ENCODE measurements at places on chromosomes 13 and 19. TPM values are rescaled to one million over a fixed set of nuclear protein-coding genes. Genes with fewer than 3 reads are reported as not detected.

ZNF613 gene
- 9.6 TPM for total RNA-seq

F7 gene
- 12.6 TPM for total RNA-seq

TMEM38A gene
- 4.8 TPM for total RNA-seq

MBOAT7 gene
- total RNA-seq = 9.0 TPM

ZNF653 gene
- total RNA-seq = 1.2 TPM

METTL21C gene
- not detected for total RNA-seq

ZNF793 gene
- 0.35 TPM for total RNA-seq

DHRS12 gene
- 4.8 TPM for total RNA-seq

SWSAP1 gene
- 3.3 TPM for total RNA-seq

CLASRP gene
- 7.4 TPM for total RNA-seq

GPC5 gene
- 0.02 TPM for total RNA-seq

FBXW9 gene
- total RNA-seq = 4.6 TPM

EFNA2 gene
- 4.3 TPM for total RNA-seq

OVOL3 gene
- not detected for total RNA-seq

NPAS1 gene
- 0.29 TPM for total RNA-seq

SLC15A1 gene
- 0.20 TPM for total RNA-seq

PBX4 gene
- total RNA-seq = not detected
